ENCODE measurements at places on chromosomes 5 and 9.

DNA sequence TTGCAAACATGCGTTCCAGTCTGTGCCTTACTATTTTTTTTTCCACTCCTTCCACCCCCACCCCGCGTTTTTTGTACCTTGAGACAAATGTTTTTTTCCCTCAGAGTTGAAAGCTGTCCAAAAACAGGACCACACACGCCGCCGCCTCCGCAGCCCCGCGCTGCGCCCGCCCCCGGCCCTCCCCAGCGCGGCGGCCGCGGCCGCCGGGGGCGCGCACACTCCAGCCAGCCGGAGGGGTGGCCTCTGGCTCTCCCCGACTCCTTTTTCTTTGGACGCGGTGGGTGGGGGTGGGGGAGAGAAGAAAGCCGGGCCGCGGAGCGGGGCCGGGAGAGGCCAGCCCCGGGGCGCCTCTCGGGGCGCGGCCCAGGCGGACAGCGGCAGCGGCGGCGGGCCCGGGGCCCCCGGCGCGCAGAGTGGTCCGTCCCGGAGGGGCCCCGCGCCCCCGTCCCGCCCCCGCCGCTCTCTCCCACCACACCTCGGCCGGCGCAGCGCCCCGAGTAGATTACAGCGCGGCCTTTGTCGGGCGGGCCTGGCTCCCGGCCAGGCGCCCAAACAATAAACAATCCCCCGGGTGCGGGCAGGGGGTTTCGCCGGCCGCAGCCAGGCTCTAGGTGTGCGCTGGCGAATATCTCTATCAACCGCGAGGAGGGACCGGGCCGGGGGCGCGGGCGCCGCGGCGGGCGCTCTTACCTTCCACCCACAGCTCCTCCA is 10.9 kb downstream of the PTCH1 start:
- no peak for DNase-seq

- DNase-seq: no peak
These were observed 68.7 kb upstream of the WDR41 start for GRCh38 chr5:77560677-77561263.

DNA sequence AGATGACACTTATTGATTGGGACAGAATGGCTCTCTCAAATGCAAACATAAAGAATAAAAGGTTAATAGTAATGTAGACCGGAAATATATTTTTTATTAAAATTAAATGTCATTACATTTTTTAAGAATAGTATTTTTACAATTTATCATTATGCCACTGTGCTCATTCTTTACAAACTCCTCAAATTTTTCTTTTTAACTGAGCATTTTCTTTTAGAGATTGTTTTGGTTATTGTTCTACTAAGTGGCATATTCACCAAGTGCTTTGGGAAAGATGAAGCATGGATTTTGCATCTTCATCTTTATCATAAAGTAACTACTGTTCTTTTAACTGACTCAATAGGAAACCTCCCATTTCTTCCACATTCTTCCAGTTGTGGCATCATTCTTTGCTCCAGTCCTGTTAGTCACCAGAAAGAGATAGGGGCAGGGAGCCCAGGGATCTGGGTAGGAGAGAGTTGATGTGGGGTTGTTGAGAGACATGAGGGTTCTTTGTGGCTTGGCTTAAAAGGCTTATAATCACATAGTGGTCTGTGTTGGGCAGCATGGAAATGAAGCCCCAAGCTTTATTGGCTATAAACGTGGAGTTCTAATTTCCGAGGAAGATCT is 69.8 kb downstream of the SYK start:
- DNase-seq: no peak

- DNase-seq: no peak
These were observed 64.9 kb downstream of the SEMA4D start for GRCh38 chr9:89432986-89433530.

DNA sequence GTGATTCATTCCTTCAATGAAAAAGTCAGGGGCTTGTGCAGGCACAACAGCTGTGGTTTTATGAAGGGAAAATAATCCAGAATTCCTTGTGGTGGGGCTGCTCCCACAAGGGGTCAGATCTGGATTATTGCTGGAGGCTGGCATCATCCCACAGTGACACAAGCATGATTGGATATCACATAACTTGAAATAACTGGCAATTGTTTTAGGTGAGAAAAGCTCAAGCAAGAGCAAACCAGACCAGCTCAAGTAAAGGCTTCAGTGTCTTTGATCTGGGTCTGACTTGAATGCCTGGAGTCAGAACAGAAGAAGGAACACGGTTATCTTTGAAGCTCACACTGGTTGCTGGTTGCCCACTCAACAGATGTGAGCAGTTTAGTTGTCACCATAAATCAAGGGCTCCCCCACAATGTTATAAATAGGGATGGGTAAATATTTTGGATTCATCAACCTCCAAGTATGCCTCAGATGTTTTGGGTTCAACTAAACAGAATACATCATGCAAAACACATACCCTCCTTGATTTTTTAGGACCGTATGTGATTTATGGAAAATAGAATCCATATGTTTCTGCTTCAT is 3.1 kb upstream of the ZNF474 start:
- DNase-seq: no peak

- DNase-seq: no peak
These were observed 259.7 kb downstream of the CDH10 start for GRCh38 chr5:24385070-24385469.

DNA sequence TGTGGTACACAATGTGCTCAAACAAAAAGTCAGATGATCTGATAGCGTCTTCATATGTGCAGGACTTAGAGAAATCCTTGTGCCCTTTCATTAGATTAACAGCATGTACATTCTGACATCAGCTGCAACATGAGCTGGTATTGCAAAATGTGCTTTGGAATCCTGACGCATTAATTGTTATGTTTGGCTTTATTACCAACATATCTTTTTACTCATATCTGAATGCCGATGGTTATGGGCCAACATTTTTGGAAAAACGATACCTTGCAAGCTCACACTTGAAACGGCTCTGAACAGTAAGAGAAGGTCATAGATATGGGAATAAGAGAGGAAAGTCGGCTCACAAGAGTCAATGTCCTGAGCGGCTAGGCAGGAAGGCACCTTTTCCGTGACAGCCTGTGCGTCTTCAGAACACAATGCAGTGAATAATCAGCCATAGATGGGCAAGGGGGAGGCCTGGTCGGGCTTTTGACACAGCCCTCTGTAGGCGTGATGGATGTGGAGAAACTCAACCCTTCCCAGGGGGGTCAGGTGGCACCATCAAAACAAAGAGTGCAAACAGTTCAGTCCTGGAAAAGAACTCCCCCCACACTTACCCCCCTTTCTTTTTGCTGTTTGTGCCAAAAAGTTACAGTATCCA is 36.4 kb upstream of the GAS1 start:
- no peak for DNase-seq

DNA sequence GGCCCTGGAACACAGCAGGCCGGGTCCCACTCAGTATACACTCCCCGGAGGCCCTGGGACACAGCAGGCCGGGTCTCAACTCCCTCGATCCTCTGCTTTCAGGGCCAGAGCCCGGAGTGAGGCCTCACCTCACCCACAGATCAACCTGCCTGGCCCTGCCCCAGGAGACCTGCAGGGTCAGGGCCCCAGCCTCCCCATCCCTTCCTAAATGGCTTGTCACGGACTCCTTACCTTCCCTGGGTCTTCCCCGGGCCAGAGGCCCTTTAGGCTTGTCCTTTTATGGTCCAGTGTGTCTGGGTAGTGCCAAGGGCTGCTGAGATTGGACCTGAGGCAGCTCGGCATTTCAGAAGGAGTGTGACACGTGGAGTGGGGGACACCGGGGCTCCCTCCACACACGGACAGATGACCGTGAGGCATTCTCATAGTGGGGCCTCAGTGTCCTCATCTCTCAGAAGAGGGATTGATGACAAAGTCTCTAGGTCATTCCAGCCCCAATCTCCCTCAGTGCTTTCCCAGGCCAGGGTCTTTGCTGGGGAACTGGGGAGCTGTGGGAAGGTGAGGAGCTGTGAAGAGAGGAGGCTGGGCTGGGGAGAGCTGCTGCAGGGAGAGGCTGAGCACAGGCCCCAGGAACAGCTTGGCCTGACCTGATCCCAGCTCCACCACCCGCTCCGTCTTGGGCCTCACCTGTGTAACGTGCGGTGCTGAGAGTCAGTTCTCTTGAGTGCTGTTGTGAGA is 18.0 kb upstream of the PLEKHG4B start:
- DNase-seq: no peak

DNA sequence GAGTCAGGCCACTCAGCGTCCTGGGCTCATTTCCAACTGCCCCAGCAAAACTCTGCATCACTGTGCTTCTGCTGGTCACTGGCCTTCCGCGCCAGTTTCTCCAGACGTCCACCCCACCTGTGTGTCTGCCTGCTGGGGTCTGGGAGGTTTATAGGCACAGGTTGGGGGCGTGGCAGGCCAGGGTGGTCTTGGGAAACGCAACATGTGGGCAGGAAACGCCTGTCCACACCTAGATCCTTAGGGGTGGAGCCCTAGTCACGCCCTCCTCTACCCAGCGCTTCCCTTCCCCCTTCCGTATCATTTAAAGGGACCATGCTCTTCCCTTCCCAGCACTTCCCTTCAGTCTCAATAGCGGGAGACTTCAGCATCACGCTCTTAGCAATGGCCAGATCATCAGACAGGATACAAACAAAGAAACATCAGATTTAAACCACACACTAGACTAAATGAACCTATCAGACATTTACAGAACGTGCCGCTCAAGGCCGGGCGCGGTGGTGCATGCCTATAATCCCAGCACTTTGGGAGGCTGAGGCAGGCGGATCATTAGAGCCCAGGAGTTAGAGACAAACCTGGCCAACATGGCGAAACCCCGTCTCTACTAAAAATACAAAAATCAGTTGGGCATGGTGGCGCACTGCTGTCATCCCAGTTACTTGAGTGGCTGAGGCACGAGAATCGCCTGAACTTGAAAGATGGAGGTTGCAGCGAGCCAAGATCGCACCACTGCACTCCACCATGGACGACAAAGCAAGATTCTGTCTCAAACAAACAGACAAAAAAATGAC is 11.8 kb upstream of the BTNL9 start:
- DNase-seq: no peak

DNA sequence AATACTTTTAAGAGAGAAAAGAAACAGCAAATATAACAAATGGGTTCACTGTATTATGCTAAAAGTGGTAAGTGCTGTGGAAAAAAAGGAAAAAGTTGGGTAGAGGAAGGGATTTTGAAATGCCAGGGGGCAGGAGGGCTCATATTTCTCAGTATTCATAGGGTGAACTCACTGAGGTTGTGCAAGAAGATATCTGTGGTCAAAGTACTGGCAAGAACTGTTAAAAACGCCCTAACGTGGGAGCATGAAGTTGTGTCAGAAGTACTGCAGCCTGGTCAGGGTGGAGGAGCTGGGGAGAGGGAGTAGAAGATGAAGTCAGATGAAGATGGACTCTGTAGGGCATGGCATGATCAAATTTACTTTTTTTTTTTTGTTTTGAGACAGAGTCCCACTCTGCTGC is 31.2 kb upstream of the SLC28A3 start:
- DNase-seq: no peak

GRCh38 chr9:15211815-15212495 is 95.1 kb downstream of the TTC39B start:
- no peak for DNase-seq

- no peak for DNase-seq
These were observed 71.0 kb upstream of the MELK start for GRCh38 chr9:36501727-36502126.

- DNase-seq: no peak
These were observed 6.4 kb upstream of the ANKRD31 start for GRCh38 chr5:75243100-75243499.

DNA sequence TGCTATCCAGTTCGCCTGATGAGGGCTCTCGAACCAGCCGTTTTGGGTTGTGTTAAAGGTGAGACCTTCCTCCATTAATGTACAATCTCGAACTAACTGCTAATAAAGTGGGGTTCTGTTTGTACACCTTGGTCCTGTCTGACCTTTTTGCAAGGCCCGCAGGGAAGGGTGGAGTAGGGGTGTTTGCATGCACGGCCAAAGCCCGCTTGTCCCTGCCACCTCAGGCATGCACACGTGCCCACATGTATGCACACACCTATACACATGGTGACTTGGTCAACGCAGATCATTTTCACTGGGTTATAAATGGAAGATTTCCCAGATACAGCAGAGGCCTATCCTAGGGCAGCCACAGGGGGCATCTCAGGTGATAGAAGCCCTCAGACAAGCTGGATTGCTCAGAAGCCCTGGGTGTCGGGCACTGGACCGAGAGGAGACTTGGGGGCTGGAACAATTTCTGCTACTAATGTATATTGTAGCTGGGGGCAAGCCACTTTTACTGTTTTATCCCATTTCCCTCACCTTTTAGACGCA is 50.2 kb downstream of the NDST1 start:
- no peak for DNase-seq

- no peak for DNase-seq
These were observed 26.8 kb upstream of the ADAMTSL1 start for GRCh38 chr9:18447131-18447530.

DNA sequence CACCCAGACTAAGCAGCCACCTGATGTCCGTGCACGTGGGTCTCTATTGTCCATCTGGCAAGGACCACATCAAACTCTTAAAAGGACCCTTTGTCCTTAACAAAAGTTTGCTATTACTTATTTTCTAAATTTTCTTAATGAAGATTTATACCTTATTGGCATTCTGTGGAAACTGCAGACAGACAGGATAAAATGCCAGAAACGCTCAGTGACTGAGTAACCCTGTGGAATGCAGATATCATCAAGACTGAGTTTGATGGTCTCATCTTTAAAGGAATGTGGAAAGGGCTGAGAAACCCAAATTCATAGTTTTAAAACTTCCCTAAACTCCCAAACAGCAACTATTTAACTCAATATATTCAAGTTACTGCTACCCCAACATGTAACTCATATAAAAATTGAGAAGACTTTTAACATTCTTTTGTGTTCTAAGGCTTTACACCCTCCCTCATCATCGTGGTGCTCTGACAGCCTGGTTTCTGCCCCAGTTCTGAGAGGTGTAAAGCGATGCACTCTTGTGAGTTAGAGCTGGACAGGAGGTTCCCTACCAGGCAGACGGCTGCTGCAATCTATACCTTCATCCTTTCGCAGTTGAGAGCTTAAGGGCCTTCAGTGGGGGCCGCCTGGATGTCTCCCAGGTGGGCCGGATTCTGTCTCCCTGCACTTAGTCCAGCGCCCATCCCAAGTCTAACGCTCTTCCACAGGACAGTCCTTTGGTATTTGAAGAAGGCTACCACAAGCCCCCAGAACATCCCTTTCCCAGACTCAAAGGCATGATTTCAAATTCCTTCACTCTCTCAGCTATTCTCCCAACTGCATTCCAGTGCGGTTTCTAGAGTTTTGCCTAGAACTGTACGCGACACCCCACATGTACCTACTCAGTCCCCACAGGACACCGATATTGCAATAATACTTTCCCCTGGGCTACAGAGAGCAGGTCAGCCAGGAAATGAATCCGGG is 68.9 kb downstream of the DAP start:
- DNase-seq: no peak

GRCh38 chr9:109883623-109884022 is 103.6 kb downstream of the PALM2AKAP2 start:
- DNase-seq: no peak

- no peak for DNase-seq
These were observed 39.3 kb downstream of the NR2F1 start for GRCh38 chr5:93622240-93622885.

DNA sequence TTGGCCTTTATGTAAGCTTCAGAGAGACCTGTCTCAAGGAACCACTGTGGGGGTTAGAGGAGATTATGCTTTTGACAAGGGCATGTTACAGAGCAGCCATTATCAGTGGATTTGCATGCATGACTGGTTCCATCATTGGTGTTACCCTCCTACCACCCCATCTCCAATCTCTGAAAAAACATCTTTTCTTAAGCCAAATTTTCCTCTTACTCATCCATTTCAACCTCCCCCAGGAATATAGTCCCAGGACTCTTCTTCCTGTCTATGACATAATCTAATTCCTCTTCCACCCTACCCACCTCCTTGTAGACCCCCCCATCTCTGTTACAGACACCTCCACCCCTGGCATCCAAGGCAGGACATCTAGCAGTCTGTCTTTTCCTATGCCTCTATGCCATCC is 33.1 kb upstream of the ADRB2 start:
- no peak for DNase-seq

- DNase-seq: no peak
These were observed 20.3 kb downstream of the NEK6 start for GRCh38 chr9:124278054-124278540.
